Activated T-helper 1 cell treated with anti-CD3 and anti-CD28 coated beads, Interleukin-2, amount 50 U/mL, for 16 hours (primary cell): ENCODE measurements at places on chromosomes 7 and 10.

GRCh38 chr7:132112106-132112505 is 464.2 kb downstream of the PLXNA4 start:
- no peak for DNase-seq

DNA sequence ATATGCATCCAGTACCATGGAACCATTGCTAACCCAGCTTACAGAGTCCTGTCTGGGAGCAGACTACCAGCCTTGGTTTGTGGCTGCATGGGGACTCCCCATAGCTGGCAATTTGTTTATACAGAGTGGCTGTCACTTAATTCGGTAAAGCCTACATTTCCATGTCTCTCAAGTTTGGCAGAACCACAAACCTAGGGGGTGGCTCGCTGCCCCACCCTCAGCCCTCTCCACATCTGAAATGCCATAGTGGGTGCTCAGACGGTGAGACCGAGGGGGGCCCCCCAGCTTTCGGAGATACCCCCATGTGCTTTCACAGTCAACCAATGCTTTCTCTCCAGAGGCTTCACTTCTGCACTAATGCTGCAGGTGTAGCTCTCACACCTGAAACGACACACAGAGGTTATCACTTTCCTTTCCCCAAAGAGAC is 75.5 kb upstream of the KAT6B start:
- DNase-seq: no peak

DNA sequence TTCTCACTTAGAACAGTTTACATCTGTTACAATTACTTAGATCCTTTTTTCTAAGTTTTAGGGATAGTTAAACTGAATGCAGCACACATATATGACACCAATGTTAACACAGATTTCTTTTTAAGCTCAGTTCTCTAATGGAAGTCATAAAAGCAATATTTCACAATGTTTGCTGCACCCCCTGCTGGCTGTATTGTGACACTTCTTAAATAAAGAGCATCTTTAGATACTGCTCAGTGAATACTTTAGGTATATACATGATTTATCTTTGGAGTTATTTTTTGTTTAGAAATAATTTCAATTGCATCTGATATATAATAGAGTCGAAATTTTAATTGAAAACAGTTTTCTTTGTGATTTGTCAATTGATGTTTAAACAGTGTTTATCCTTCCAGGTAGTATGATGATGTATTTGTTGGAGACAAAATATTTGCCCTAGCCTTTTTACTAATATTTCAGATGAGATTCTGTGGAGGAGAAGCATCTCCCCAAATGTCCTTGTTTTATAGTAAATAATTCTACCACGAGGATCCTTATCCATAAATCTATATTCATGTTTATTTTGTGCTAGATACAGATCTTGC is 174.4 kb downstream of the ST7 start:
- DNase-seq: no peak

DNA sequence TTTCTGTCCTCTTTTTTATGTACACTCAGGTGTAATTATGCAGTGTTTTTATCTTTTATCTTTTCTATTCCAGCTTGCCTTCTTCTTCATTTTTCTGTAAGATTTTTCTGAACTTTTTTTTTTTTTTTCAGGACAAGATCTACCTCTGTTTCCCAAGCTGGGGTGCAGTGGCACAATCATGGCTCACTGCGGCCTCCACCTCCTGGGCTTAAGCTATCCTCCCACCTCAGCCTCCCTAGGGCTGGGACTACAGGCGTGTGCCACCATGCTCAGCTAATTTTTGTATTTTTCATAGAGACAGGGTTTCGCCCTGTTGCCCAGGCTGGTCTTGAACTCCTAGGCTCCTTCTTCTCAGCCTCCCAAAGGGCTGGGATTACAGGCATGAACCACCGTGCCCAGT is 6.3 kb upstream of the CALD1 start:
- no peak for DNase-seq

DNA sequence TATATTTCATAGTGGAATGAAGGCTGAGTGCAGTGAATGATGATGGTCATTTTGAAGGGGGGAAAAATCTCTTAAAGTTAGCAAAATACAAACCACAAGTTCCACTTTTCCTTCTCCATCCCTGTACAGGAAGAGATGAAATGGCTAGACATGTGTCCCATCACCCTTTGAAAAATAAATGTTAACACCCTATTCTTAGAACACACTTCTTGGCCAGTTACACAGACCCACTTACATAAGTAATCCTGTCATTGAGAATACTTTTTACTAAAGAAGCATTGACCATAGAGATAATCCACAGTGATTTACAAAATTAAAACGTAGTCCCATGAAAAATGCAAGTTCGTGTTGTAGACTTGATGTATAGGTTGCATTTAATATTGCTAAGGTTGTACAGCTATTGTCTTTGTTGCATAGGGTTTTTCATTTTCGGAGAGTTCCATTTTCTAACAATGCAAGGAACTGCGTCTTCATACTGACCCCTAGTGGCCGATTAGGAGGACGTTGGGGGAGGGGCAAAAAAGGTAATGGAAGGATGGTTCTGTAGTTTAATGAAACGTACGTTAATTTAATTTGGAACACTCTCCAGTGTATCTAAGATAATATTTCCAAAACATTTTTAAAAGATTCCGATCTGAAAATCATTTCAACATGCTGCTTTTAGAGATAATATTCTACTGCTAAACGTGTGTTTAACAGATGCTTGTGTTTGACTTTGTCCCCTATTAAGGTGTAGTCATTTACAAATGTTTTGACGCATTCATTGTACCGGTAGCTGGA is 60.9 kb downstream of the ARMC3 start:
- peak; percentile 16 for DNase-seq

DNA sequence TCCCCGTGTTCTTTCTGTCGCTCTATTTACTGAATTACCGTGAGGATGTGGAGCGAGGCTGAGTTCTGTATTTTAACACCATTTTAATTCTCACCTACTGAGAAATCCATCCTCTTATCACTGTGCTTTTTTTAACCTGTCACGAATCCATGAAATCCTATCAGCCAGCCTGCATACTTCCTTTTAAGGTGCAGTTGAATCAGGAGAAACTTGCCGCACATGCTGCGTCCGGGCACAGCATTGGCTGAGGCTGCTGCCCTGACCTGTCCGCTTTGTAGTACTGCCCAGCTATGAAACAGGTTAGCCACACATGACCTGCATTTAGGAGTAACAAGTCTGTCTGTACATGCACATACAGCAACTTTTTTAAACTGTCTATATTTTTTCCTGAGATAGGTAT is 82.5 kb downstream of the EGFR start:
- DNase-seq: no peak

- DNase-seq: no peak
These were observed 2.2 kb downstream of the BRAT1 start for GRCh38 chr7:2553108-2553507.

DNA sequence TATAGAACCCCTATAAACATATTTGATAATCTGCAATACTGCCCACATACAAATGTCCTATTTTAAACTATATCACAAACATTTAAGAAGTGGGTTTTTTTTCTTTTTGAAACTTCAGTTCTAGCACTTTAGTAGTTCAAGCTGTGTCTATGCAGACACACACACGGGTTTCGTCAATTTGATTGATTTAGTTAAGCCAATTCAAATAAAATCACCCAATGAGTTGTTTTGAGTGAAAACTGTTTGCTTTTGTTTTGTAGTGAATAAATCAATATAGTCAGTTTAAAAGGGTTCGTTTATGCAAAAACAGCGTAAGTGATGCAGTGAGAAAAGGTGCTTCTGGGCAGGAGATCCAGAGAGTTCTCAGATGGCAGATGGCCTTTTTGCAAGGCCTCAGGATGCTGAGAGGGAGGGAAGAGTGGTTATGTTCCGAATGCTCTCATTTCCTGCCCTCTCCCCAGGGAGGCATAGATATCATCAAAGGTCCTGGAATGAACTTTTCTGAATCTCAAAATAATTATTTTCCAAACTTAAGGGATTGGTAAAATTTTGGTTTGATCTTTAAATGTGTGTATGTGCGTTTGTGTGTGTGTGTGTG is 102.7 kb downstream of the AGMO start:
- no peak for DNase-seq

- DNase-seq: no peak
These were observed 60.8 kb upstream of the OIT3 start for GRCh38 chr10:72832701-72833100.

DNA sequence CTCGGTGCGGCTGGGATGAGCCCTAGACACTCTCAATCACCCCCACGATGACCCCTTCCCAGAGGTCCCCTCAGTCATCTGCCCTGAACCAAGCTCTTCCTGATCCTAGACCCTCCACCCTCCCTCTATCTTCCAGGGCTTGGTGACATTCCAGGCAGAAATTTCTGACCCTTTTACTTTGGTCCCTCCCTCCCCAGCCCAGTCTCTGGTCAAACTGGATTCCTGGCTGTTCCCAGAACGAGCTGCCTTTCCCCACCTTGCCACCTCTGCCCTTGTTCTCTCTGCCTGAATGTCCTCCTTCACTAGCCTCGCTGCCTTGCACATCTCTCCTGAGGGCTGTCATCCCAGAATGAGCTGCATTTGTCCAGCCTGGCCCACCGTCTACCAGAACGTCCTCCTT is 1.3 kb upstream of the CLDN4 start:
- DNase-seq: no peak
